ENCODE measurements at places on chromosomes 12 and 14. TPM values are rescaled to one million over a fixed set of nuclear protein-coding genes. Genes with fewer than 3 reads are reported as not detected.

- DNase-seq, result no peak
Observed at GRCh38 chr12:96548384-96548783, 59.0 kb downstream of the CFAP54 start.

Gene NR1H4
- total RNA-seq, result 0.18 TPM

GRCh38 chr14:93970585-93970964 lies 5.8 kb downstream of the ASB2 start:
- no peak for DNase-seq

DNA sequence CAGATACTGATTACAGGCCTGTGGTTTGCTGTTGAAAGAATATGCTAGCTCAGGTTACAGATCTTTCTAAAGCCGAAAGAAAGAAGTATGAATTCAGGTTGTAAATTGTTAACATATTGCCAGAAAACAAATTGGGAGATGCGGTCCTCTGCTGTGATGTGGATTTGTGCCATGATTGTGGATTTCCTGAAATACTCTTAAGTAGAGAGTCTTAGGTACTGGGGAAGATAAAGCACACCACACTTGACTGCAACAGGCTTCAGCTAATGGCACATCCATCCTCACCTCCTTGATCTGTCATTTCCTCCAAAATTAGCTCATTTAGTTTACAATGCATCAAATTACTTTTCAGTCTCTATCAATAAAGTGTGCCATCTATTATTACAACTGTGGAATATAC lies 279.2 kb downstream of the SYT1 start:
- peak; percentile 35 for DNase-seq

DNA sequence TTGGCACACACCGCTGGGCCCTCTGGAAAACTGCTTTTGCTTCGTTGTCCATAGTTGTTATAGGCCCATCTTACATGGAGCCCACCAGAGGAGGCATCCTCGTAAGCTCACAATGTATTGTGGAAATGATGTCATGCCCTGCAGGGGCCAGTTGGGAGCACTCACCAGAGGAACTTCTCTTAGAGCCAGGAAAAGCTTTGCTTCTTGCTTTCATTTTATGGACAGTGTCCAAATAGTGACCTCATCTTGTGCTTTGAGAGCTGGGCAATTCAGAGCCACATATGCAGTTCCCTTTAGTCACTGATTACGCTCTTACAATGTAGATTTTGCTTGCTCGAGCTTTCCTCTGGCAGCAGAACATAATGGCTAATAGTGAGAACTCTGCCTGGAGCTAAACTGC lies 275.6 kb downstream of the AACS start:
- peak; percentile 12 for DNase-seq

GRCh38 chr12:118463677-118464076 lies 87.3 kb downstream of the SUDS3 start:
- DNase-seq, result no peak

Gene WIF1
- 0.45 TPM for total RNA-seq

- DNase-seq, result no peak
Observed at GRCh38 chr14:64745511-64746091, 41.4 kb downstream of the PLEKHG3 start.

Gene OR4E2
- not detected for total RNA-seq

DNA sequence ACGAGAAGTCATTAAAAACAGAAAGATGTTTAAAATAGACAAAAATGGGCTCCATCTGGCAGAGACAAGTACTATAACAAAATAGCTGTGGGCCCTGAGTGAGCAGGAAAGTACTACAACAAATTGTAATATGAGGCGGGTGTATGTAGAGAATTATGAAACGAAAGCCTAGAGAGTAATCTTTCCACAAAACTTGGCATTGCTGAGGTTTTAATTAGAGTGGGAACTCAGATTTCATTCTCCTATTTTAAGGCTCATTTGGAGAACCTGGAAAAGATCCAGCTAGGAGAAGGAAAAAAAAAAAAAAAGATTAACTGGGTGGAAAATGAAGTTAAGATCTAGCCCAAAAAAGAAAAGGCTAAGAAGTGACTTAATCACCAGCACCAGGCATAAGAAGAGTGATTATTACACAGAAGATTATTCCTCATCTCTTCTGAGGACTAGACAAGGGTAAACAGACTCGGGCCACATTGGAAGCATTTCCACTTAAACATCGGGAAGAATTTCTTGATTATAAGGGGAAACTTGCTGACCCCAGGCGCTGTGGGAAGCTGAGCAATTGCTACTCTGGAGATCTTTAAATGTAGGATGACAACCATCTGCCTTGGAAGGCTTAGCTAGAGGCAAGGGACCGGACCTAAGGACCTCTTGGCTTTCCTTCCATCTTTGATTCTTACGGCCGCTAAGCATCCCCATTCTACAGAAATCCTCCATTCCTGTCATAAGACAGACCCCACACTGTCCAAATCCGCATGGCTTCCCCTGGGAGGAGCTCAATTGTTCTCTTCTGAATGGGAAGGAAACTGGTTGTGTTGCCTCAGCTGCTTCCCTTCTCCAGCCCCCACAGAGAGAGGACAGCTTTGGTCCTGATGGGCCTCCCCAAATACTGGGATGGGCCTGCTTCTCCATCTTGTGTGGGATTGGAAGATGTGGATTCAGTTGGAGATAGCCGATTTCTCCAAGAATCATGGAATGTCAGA lies 40.6 kb downstream of the IGF1 start:
- no peak for DNase-seq

Gene CD27
- not detected for total RNA-seq

DNA sequence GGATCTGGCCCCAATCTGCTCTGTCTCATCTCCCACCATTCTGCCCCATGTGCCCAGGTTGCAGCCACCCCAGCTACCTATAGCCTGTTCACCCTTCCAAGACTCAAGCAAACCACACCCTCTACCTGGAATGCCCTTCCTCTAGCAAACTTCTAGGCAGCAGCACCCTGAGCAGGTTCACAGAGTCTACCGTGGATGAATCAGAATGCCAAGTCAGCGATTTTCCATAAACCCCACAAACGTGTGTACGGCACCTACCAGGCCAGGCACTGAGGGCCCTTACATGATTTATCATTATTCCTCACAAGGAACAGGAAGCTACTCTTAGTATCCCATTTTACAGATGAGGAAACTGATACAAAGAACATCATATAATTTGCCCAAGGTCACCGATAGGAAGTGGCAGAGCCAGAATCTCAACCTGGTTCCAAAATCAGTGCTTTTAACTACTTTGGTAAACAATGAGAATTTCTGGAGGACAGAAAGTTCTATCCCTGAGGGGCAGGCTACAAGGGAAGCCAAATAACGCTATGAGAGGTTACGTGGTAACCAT lies 28.0 kb upstream of the DHRS4 start:
- no peak for DNase-seq

GRCh38 chr12:115452751-115453281 lies 768.8 kb upstream of the TBX3 start:
- DNase-seq, result no peak

DNA sequence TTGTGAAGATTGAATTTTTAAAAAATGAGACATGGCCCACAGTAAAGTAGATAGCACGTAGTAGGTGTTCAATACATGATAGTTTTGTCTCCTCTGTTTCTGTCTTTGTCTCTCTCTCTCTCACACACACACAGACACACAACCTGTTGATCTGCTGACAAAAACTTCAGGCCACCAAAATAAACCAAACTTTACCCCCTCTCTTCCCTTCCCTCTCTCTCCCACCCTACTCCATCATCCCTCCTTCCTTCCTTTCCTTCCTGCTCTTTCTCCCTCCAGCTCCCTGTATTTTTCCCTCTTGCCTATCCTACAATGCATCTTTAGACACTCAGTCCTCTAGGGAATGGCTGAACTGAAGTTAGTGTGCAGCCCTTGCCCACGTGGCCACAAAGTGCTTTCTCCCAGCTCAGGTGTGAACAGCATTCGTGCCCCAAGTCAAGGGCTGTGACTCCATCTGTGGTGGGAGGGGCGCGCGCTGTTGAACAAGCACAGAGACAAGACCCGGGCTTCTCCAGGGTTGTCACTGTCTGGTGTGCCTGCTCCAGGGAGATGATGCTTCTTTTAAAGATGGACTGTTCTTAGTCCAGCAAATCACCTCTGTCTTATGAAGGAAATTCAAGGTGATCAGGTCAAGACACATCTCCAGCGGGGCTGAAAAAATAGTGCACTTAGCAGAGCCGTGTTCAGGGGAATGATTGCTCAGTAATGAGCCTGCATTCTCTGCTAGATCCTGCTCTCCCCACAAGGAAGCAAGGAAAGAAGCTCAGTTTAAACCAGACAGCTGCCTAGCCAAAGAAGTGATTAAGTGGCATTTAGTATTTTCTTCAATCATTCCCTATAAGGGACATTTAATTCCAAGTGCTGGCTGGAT lies 75.3 kb downstream of the WSCD2 start:
- no peak for DNase-seq

- no peak for DNase-seq
Observed at GRCh38 chr12:13038491-13039161, 5.6 kb upstream of the FAM234B start.

DNA sequence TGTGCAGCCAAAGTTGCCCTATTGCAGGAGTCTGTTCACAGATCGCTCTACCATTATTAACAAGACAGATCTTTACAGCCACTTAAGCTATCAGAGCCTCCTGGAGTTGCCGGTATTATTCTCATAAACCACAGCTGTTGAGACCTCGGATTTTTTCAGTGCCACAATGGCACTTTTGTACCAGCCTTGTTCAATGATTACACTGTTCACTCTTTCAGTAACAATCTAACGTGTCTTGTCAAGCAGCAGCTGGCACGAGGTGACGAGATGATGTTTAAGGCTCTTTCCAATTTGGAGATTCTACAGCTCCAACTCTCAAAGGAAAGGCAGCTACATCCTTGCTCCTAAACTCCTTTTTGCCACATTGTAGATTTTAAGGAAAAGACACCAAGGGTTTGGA lies 30.7 kb downstream of the LRIG3 start:
- DNase-seq, result no peak

Gene ATG14
- total RNA-seq, result 18.0 TPM

Gene TAS2R9
- 1.7 TPM for total RNA-seq

Gene NEMP1
- 12.5 TPM for total RNA-seq

DNA sequence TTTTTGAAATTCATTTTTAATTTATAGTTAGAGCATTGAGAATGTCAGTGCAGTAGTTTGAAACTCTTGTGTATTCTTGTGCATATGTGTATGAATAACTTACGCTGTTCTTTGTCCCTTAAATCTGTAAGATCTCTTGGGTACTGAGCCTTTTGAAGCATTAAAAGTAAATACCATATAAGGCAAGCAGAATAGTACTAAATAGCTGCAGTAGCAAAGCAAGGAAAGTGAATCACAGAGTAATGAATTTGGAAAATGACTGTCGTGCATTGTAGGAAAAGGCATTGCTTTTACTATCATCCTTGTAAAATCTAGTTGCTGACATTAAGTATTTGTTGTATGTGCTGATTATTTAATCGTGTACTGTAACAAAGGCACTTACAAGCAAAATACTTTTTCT lies 12.1 kb downstream of the CNOT2 start:
- DNase-seq, result no peak

DNA sequence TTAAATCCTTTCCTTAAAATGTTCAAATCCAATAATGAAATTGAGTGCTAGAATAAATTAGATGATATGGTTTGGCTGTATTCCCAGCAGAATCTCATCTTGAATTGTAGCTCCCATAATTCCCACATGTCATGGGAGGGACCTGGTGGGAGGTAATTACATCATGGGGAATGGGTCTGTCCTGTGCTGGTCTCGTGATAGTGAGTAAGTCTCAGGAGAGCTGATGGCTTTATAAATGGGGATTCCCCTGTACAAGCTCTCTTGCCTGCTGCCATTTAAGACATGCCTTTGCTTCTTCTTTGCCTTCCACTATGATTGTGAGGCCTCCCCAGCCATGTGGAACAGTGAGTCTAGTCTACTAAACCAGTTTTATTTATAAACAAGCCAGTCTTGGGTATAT lies 508.5 kb downstream of the ETNK1 start:
- DNase-seq, result no peak

GRCh38 chr14:65159281-65160062 lies 57.2 kb upstream of the MAX start:
- DNase-seq, result no peak

DNA sequence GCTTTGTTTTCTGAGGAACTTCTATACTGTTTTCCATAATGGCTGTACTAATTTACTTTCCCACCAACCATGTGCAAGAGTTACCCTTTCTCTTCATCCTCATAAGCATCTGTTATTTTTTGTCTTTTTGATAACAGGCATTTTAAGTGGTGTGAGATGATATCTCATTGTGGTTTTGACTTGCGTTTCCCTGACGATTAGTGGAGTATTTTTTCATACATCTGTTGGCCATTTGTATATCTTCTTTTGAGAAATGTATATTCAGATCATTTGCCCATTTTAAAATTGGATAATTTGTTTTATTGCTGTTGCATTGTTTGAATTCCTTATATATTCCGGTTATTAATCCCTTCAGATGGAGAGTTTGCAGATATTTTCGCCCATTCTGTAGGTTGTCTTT lies 10.2 kb upstream of the HMGA2 start:
- no peak for DNase-seq

- DNase-seq, result no peak
Observed at GRCh38 chr12:50951112-50951511, 1.2 kb upstream of the HIGD1C start.

Gene BCL2L14
- not detected for total RNA-seq

Gene KRT83
- not detected for total RNA-seq

- DNase-seq, result peak; percentile 72
Observed at GRCh38 chr14:58107947-58108552, 44.0 kb downstream of the ARMH4 start.

GRCh38 chr12:64826234-64826633 lies 1.8 kb downstream of the TBC1D30 start:
- DNase-seq, result peak; percentile 31

DNA sequence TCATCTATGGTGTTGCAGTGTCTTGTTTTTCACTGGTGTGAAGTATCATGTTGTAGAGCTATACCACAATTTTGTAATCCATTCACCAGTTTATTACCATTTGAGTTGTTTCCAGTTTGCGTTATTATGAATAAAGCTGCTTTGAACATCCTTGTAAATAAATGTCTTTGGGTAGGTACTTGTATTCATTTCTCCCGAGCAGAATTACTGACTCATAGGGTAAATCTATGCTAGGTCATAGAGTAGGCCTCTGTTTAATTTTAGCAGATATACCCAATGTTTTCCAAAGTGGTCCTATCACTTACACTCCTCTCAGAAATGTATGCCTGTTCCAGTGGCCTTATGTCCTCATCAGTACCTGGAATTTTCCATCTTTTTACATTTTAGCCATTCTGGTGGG lies 6.6 kb upstream of the GOLGA5 start:
- no peak for DNase-seq

- DNase-seq, result no peak
Observed at GRCh38 chr12:119025786-119026185, 44.4 kb downstream of the SRRM4 start.

All from cerebellum (tissue), 4 donors.